ENCODE measurements at places on chromosomes 16 and 17.
A peak's percentile ranks its signal among the peaks of the same experiment; 100 is the strongest.

DNA sequence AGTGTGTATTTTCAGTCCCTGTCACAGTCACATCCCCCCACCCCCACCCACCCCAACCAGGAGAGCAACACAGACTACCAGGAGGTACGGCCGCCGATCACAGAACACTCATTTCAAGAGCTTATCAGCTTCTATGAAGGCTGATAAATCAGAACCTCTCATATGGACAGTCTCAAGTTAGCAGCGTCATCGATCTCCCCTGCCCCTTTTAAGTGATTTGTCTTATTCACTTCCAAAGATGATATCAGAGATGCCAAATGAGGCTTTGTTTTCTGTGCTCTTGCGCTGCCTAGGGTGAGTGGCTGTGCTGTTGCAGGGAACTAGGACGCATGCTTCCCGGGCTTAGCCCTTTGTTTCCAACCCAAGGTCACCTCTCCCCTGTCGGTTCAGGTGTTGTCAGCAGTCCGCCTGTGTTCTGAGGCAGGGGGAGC, 26.8 kb upstream of the PMFBP1 start:
- peak; percentile 76 for DNase-seq

GRCh38 chr17:17933775-17934174, 38.4 kb downstream of the TOM1L2 start:
- DNase-seq = no peak

DNA sequence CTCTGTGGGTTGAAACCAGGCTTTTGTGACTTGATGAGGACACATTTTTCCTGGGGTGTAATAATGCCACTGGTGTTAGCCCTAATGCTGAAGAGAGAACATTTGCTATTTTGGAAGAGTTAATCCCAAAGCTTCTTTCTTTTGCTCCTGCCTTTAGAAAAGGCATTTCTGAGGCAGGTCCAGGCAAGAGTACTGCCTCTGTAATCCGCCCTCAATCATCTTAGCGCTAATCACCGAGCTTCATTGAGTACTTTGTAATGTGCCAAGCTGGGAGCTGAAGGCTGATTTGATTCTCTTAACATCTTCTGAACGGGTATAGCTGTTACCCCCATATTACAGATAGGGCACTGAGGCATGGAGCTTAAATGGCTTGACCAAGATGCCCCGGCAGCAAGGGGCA, 60.3 kb downstream of the AKAP1 start:
- no peak for DNase-seq

DNA sequence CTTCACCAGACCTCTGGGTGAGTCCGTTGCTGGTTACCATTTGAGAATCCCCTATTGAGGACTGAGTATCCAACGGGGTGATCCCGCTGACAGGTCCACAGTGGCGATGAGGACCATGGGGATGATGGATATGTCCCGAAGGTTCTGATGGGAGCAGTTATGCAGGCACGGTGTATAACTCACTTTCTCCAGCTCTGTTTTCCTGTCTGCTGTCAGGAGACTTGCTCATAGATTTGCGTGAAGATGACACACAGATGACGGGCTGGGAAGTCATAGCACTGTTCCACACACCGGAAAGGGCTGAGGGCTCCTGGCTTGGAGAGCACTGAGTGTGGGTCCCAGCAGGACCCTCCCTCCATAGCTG, 22.2 kb upstream of the ADCY7 start:
- DNase-seq = no peak

GRCh38 chr16:24289166-24289700, 33.1 kb downstream of the CACNG3 start:
- no peak for DNase-seq

DNA sequence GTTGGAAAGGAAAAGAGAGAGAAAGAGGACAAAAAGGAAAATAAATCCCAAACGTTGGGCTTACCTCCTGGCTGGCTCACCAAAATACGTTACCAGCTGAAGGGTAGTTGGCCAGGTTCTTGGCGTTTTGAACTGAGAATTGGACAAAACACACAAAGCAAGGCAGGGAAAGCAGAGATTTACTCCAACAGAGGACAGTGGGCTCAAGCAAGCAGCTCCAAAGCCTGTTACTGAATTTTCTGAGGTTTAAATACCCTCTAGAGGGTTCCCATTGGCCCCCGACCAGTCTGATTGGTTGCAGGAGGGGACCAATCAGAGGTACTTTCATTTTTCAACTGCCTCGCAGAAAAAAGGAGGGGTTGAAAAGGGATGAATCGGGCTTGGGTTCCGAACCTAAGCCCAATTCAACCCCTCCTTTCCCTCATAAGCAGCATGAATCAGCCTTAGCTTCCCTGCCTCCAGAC, 55.6 kb upstream of the ALOX12 start:
- DNase-seq = no peak

DNA sequence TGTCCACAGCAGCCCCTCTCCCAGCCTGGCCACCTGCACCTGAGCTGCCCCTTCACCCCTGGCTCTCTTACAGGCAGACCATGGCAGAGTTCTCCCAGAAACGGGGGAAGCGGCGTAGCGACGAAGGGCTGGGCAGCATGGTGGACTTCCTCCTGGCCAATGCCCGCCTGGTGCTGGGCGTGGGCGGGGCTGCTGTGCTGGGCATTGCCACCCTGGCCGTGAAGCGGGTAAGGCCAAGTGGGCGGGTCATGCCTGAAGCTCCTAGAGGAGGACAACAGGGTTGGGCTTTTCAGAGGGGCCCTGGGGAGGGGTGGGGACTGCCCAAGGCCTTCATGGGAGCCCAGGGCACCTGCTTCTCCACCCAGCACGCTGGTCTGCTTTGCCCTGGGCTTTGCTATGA, 2.2 kb downstream of the MIEF2 start:
- no peak for DNase-seq

- peak; percentile 81 for DNase-seq
These were observed 117.4 kb downstream of the HIC1 start for GRCh38 chr17:2172077-2172851.

- no peak for DNase-seq
These were observed 218.7 kb downstream of the NTN1 start for GRCh38 chr17:9239793-9240658.

DNA sequence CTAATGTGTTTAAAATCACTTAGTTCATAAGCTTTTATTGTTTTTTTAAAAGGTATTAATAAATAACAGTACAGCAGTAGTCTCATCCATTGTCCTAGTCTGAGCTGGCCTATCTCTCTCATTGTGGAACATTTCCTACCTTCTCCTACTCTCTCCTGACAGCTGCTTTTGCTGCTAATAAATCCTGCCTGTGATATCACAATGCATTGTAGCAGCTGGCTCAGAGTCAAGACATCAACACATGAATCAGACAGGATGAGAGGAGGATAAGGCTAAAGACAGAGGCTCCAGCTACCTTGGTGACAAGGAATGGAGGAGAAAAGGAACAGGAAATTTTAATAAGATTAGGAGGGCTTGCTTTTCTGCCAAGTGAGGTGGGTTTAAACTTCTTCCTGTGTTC, 626.1 kb downstream of the HS3ST4 start:
- peak; percentile 7 for DNase-seq

GRCh38 chr17:75447951-75448856, 8.2 kb upstream of the TMEM94 start:
- no peak for DNase-seq

GRCh38 chr16:49631187-49632041, 224.5 kb downstream of the ZNF423 start:
- no peak for DNase-seq
